ENCODE measurements at places on chromosomes 3 and 15.

GRCh38 chr15:52734329-52734728 lies 55.1 kb upstream of the ATOSA start:
- DNase-seq = no peak

GRCh38 chr3:40843851-40844548 lies 319.2 kb downstream of the ZNF621 start:
- no peak for DNase-seq

DNA sequence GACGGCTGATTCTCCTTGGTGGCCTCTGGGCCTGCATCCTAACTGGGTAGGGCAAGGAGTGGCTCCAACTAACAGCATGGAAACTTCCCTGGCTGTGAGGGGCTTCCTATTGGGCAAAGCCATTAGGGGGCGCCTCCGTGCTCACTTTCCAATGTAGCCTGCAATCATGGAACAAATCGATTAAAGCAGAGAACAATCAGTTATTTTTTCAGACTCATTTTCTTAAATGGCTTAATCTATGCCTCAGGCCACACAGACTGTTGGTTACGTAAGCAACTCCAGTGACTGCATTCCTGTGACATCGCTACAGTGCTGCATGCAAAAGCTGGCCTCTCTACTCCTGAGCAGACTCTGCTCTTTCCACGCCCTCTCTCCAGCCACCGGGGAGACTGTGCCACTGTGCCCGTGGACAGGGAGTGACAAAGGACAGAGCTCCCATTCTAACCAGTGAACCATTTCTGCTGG lies 278.9 kb downstream of the KLF13 start:
- DNase-seq = no peak

- no peak for DNase-seq
Measured at GRCh38 chr15:44570361-44570760, 33.4 kb downstream of the EIF3J start.

GRCh38 chr15:91953432-91953831 lies 99.9 kb downstream of the SLCO3A1 start:
- DNase-seq = no peak

DNA sequence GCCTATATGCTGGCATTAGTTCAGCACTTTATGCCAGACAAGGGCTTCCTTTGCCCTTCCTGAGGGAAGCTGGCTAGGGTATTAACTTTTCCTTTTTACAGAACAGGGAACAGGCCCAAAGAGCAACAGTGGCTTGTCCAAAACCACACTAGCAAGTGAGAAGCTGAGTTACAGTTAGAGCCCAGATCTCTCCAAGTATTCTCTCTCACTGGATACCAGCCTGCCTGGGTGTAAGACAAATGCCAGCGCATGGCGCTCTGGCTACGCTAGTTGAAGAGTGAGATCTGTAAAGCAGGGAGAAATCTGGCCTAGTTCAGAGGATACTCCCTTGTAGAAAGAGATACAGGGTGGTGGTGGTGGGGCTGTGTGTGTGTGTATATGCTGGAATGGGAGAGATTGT lies 38.4 kb downstream of the RAB11A start:
- no peak for DNase-seq

DNA sequence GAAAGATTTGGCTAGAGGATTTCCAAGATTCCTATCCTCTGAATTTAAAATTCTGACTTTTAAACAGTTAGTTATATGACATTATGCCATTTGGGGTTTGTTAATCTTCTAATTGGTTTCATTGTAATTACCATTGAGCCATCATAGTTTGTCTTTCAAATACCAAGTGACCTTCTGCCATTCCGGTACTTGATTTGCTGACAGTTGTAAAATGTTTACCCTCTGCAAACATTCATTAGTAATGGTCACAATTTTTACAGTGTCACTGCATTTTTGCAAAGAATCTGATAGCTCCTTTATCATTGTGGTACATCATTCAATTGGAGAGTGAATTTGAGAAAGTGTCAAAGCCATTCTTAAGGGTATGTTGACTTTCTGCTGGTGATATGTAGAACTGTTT lies 645.0 kb upstream of the TBL1XR1 start:
- no peak for DNase-seq

DNA sequence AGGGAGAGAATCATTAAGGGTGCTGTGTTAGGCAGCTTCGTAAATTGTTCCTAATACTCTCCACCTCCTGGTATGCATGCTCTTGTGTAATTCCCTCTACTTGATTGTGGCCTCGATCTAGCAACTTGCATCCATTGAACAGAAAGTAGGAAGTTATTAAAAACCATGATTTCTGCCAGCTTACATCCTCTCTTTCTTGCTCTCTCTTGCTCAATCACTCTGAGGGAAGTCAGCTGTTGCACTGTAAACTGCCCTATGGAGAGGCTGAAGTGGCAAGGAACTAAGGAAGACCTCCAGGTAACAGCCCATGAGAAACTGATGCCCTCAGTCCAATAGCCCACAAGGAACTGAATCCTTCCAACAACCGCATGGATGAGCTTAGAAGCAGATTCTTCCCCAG lies 92.6 kb downstream of the ERC2 start:
- no peak for DNase-seq

DNA sequence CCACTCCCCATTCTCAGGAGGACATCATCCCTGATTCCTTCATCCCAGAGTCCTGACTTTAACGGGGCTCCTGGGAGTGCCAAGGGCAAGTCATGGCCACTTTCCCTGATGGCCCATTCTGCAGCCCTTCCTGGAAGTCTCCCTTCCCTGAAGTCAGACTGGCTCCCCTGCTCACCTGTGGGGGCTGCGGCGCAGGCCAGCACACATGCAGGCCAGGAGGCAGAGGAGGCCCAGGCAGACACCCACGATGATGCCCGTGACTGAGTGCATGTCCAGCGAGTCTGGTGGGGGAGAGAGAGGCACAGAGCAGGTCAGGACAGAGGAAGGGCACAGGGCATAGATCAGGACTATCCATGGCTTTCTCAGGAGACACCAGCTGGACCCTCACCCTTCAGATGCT lies 8.6 kb upstream of the IGDCC3 start:
- no peak for DNase-seq

- DNase-seq = no peak
Measured at GRCh38 chr3:141677701-141678100, 60.4 kb upstream of the RNF7 start.

GRCh38 chr3:57980416-57980815 lies 27.8 kb upstream of the FLNB start:
- no peak for DNase-seq
